ELF-1 (cell line): ENCODE measurements at places on chromosomes 6 and 20.

GRCh38 chr6:15936503-15936902 is 192.4 kb upstream of the MYLIP start:
- DNase-seq, result no peak

- DNase-seq, result no peak
Measured at GRCh38 chr6:33895296-33895695, 91.5 kb upstream of the MLN start.

GRCh38 chr6:110656492-110656891 is 158.8 kb downstream of the CDK19 start:
- no peak for DNase-seq

GRCh38 chr20:24662752-24663365 is 193.4 kb downstream of the SYNDIG1 start:
- no peak for DNase-seq

DNA sequence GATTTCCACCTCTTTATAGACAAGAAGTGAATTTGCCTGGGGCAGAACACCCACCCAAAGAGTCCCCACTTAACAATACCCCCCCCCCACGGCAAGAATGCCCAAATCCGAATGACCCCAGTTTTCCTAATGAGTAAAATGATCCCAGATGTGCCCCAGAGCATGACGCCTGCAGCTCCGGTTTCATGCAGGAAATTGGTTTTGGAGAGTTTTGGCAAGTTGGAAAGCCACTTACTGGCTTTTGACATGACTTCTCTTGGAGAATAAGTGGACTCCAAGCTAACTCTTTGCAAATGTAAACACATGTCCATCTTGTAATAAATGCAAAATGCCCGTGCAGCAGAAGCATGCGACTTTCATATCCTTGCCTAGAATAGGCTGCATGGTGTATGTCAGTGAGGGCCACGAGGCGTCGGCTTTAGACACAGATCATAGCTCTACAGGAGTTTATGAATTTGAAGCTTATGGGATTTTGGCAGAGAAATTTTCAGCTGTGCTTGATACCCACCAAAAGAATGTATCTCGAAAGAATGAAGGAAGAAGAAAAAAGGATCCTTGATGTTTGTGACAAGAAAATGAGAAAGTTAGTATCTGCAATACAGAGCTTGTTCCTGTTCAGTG is 24.2 kb downstream of the EDN3 start:
- DNase-seq, result no peak
